PC-3 (cell line): ENCODE measurements at places on chromosomes 4 and X. TPM values are rescaled to one million over a fixed set of nuclear protein-coding genes. Genes with fewer than 3 reads are reported as not detected.

- H3K4me3 ChIP-seq = no peak overlapping the region
- DNase-seq = no peak
- H3K27ac ChIP-seq = no peak overlapping the region
- H3K27me3 ChIP-seq = no peaks in the 10 kb centered on the region
- peaks cover 4% of the 10 kb centered on the region; the same call in 1 of the 2 replicates for H3K4me1 ChIP-seq
- no peaks in the 10 kb centered on the region for H3K36me3 ChIP-seq
These were observed 43.3 kb downstream of the NYX start for GRCh38 chrX:41490446-41490845.

- DNase-seq = no peak
- H3K4me1 ChIP-seq = no peaks in the 10 kb centered on the region; the same call in 1 of the 2 replicates
- H3K4me3 ChIP-seq = no peak overlapping the region
- no peak overlapping the region for H3K27ac ChIP-seq
- no peaks in the 10 kb centered on the region for H3K27me3 ChIP-seq
These were observed 213.0 kb upstream of the FAT4 start for GRCh38 chr4:125101719-125102118.

- no peaks in the 10 kb centered on the region for H3K36me3 ChIP-seq
- no peak for DNase-seq
- peaks cover 11% of the 10 kb centered on the region; the same call in 1 of the 2 replicates for H3K4me1 ChIP-seq
- no peak overlapping the region for H3K4me3 ChIP-seq
These were observed 168.9 kb upstream of the PUDP start for GRCh38 chrX:7316887-7317286.

Gene GCNA
- 1.6 and 2.9 TPM in 2 replicates for total RNA-seq

DNA sequence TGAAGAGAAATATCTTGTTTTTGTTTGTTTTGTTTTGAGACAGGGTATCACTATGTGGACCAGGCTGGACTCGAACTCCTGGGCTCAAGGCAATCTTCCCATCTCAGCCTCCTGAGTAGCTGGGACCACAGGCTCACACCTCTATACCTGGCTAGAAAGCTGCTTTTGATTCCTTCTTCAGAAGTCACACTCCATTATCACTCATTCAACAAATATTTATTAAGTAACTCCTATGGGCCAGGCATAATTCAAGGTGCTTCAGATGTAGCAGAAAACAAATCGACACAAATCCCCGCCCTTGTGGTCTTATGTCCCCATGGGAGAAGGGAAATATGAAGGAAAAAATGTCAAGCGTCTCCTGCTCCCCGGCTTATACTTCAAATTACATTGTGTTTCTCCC lies 72.6 kb upstream of the DHX15 start:
- DNase-seq = peak; percentile 7
- H3K27me3 ChIP-seq = no peaks in the 10 kb centered on the region
- H3K4me1 ChIP-seq = peaks cover 40% of the 10 kb centered on the region

Gene LIAS
- total RNA-seq = 6.6 and 8.3 TPM in 2 replicates

Gene SERTM2
- total RNA-seq = not detected in 2 replicates

DNA sequence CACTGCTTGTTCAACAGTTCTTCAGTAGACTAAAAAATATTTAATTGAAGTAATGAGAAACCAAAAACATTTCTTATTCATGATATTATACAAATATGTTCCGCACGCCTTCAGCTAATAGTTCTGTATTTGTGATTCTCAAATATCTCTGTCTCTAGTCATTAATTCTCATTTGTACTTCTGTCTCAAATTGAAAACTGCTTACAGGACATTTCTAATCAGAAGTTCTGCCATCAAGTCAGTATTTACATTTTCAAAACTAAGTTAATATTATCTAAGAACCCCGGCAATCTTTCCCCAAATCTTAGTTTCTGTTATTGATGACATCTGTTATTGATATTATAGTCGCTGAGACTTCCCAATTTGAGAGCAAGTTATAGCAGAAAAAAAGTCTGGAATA lies 78.6 kb upstream of the PGRMC2 start:
- H3K36me3 ChIP-seq = no peaks in the 10 kb centered on the region
- no peak overlapping the region for H3K27ac ChIP-seq
- no peaks in the 10 kb centered on the region for H3K4me1 ChIP-seq
- no peak overlapping the region for H3K4me3 ChIP-seq
- DNase-seq = no peak

DNA sequence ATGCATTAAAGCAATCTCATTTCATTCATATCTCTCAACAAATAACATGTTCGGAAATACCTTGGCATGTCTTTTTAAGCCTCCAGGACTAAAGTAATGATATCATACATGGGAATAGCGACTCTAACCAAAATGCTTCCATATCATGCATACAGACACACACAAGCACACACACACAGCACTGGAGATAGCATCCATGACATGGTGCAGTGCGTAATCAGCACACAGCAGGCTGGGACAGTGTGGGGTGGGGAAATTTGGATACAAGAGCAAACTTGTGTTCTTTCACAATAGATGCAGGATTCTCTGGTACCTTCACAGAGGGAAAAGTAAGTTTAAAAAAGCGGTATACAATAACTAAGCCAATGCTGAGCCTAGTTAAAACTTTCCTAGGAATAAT lies 132.3 kb upstream of the HPGD start:
- H3K36me3 ChIP-seq = no peaks in the 10 kb centered on the region
- no peaks in the 10 kb centered on the region for H3K4me1 ChIP-seq
- no peak overlapping the region for H3K27ac ChIP-seq
- H3K4me3 ChIP-seq = no peak overlapping the region
- H3K27me3 ChIP-seq = no peaks in the 10 kb centered on the region

GRCh38 chrX:11100281-11101035 lies 10.7 kb upstream of the HCCS start:
- H3K4me1 ChIP-seq = peaks cover 6% of the 10 kb centered on the region
- no peaks in the 10 kb centered on the region for H3K27me3 ChIP-seq
- H3K4me3 ChIP-seq = no peak overlapping the region
- H3K27ac ChIP-seq = peak overlapping the region; percentile 34; the same call in 1 of the 2 replicates

DNA sequence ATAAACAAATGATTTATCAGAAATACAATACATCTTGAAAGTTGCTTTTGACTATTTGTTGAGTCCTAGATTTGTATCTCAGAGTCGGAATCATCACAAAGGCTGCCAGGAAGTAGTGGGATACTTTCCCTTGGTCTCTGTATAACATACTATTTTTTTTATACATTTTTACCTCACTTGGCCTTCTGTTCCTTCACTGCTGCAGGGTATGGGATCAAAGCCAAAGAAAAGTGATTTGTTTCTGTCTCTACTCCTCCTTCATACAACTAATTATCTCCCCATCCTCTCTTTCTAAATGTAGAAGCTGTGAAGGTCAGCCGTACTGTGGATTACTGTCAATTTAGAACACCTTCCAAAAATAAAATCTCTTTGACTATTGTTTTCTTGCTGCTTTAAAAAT lies 24.9 kb downstream of the PALLD start:
- no peaks in the 10 kb centered on the region for H3K27me3 ChIP-seq
- no peak for DNase-seq
- H3K4me3 ChIP-seq = no peak overlapping the region
- H3K36me3 ChIP-seq = peaks cover 2% of the 10 kb centered on the region; the same call in 1 of the 2 replicates

DNA sequence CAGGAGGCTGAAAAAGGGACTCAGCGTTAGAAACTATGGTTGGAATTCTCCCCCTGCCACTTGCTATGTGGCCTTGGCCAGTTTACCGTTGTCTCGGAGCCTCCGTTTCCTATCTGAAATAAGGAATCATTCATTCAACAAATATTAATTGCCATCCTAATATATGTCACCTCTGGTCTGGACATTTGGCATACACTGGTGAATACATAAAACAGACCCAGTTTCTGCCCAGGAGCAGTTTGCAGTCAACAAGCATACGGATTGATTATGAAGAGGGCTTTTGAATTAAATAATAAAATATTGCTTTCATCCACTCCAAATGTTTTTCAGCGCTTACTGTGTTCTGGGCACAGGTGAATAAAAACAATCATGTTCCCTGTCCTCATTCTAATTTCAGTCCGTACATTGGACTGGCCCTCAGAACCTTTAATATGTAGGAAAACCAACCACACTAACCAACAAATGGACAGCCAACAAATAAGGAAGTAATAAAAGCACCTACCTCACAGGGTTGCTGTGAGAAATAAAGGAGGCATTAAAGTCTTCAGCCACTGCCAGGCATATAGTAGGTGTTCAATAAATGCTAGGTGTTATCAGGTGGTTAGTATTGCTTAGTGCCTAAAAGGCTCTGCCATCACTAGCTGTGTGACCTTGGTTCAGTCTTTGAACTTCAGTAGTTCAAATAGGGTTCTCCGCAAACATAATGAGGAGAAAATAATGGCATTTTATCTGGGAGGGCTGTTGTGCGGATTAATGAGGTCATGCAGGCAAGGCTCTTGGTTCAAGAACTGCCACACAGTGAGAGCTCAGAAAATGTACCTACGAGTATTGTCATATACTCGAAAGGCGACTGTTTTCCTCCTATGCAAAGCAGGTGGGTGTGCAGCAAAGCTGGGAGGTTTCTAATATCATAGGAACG lies 7.3 kb upstream of the GSX2 start:
- DNase-seq = no peak
- no peak overlapping the region for H3K27ac ChIP-seq
- H3K4me1 ChIP-seq = peaks cover 10% of the 10 kb centered on the region; the same call in 1 of the 2 replicates
- peak overlapping the region; percentile 76 for H3K4me3 ChIP-seq

DNA sequence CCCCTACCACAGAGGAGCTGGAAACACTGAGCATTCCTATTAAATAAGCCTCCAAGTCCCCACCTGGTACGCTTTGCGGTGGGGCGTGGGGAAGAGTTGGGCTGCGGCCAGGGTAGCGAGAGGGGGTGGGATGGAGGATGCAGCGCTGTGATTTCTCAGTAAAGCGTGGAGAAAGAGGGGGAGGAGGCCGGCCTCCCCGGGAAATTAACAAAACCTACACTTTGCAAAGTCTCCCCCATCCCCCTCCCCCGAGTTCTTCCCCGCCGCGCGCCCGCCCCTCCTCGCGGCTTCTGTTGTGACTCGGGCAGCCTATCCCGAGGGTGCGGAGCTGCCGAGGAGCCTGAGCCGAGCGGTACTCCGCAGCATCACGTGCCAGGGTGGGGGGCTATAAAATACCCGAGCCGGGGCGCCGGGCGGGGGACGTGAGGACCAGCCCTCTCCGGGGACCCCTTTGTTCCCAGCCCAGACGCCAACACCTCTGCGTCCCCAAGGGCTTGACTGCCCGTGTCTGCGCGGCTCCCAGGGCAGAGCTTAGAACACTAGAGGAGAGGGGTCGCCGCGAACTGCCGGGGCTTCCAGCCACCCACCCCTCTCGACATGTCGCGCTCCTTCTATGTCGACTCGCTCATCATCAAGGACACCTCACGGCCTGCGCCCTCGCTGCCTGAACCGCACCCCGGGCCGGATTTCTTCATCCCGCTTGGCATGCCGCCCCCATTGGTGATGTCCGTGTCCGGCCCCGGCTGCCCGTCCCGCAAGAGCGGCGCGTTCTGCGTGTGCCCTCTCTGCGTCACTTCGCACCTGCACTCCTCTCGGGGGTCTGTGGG lies at the start of gene GSX2:
Gene GSX2 (plus strand): TSS at position 416 of the 827 bp plus-strand sequence. CDS start 182 bp downstream, at position 598.
- peaks cover 12% of the 10 kb centered on the region; the same call in 1 of the 2 replicates for H3K4me1 ChIP-seq
- peak within 1 kb of the TSS; percentile 71 for H3K4me3 ChIP-seq
- H3K36me3 ChIP-seq = no peaks in the 10 kb centered on the region
- H3K27ac ChIP-seq = no peak within 1 kb of the TSS

- H3K4me1 ChIP-seq = peaks cover 21% of the 10 kb centered on the region
- no peaks in the 10 kb centered on the region for H3K27me3 ChIP-seq
- no peak overlapping the region for H3K4me3 ChIP-seq
- DNase-seq = no peak
These were observed 573.6 kb downstream of the INPP4B start for GRCh38 chr4:142272452-142272851.

GRCh38 chrX:13028871-13029636 lies 15.4 kb downstream of the FAM9C start:
- no peaks in the 10 kb centered on the region for H3K36me3 ChIP-seq
- peak overlapping the region; percentile 44 for H3K4me3 ChIP-seq
- H3K27ac ChIP-seq = peak overlapping the region; percentile 97
- no peaks in the 10 kb centered on the region for H3K27me3 ChIP-seq
- peaks cover 32% of the 10 kb centered on the region for H3K4me1 ChIP-seq

Gene ETNPPL
- total RNA-seq = not detected in 2 replicates

DNA sequence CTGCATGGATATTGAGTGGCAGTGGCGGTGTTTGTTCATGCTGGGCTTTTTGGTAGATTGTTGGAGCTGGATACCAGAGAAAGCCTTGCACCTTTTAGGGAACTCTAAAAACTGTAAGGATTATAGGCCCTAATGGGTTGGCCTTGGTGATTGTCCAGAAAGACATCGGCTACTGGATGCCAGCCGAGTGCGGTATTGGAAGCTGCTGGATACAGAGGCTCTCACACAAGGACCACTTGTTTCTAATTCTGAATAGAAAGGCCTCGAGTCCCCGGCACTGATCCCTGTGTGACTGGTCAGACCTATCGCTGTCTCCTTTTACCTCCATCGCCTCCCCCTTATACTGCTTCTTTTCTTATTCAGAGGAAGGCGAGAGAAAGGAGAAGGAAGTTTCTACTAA lies 27.3 kb upstream of the SCOC start:
- no peak overlapping the region for H3K4me3 ChIP-seq
- H3K36me3 ChIP-seq = no peaks in the 10 kb centered on the region
- no peak for DNase-seq
- H3K27me3 ChIP-seq = no peaks in the 10 kb centered on the region
- H3K4me1 ChIP-seq = peaks cover 5% of the 10 kb centered on the region; the same call in 1 of the 2 replicates
- H3K27ac ChIP-seq = no peak overlapping the region

- DNase-seq = no peak
- H3K27ac ChIP-seq = no peak overlapping the region
- H3K36me3 ChIP-seq = peaks cover 11% of the 10 kb centered on the region; the same call in 1 of the 2 replicates
- no peaks in the 10 kb centered on the region for H3K4me1 ChIP-seq
- no peaks in the 10 kb centered on the region for H3K27me3 ChIP-seq
- H3K4me3 ChIP-seq = no peak overlapping the region
These were observed 56.5 kb downstream of the NSD2 start for GRCh38 chr4:1927675-1928074.

Gene C4orf36
- 1.8 and 2.0 TPM in 2 replicates for total RNA-seq

Gene TMSB15A
- 0.18 TPM in 1 of 2 replicates, not detected in the other for total RNA-seq

Gene MAGEE1
- 1.7 and 2.8 TPM in 2 replicates for total RNA-seq

DNA sequence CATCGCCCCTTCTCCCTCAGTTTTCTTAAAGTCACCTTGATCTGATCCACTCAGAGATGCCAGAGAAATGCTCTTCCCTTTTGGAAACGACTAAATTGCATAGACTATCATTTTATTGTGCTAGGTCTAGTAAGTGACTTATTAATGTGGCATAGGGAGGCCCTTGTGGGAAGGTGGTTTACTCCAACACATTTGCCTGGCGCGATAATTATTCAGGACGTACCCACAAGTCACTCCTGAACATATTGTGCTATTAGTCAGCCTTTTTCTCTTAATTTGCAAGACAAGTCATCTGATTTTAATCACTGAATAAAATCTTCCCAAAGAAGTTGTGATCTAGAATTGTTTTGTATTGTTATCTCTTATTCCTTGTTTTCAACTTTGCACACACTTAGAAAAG lies 7.6 kb downstream of the ENPEP start:
- H3K27ac ChIP-seq = no peak overlapping the region
- no peaks in the 10 kb centered on the region for H3K27me3 ChIP-seq
- no peaks in the 10 kb centered on the region for H3K36me3 ChIP-seq
- no peak for DNase-seq
- H3K4me3 ChIP-seq = no peak overlapping the region

DNA sequence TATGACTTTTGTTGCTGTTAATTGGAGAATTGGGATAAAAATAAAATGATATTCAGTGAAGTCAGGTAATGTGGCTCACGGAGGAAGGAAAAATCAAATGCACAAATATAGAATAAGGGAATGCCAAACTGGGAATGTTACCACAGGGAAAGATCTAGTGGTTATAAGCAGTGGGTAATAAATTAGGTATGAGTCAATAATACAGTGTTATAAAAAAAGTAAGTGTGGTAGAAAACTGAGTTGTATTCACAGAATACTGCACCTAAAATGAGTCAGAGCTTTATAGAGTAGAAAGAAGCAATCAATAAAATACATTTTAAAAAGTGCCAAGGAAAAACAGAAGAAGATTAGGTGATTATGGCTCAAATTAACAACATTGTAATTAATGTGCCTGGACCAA lies 34.5 kb downstream of the INTS12 start:
- H3K36me3 ChIP-seq = no peaks in the 10 kb centered on the region
- peak overlapping the region; percentile 30; the same call in 1 of the 2 replicates for H3K27ac ChIP-seq
- no peaks in the 10 kb centered on the region for H3K27me3 ChIP-seq
- DNase-seq = peak; percentile 51
- H3K4me1 ChIP-seq = peaks cover 31% of the 10 kb centered on the region
